A549 treated with dexamethasone at 1 μM for 4 hours (cell line): ENCODE measurements at places on chromosomes 4 and X. TPM values are rescaled to one million over a fixed set of nuclear protein-coding genes. Genes with fewer than 3 reads are reported as not detected.

The EDA gene
- total RNA-seq: 0.40 to 0.87 TPM (median 0.54 TPM) in 5 replicates

The SOWAHD gene
- total RNA-seq: 0.06 TPM in 3 of 5 replicates, not detected in the others

The RBM41 gene
- 8.2 to 10.7 TPM (median 10.0 TPM) in 5 replicates for total RNA-seq

The KLHL5 gene
- 45.4 to 61.2 TPM (median 57.9 TPM) in 5 replicates for total RNA-seq

The PHKA1 gene
- 23.5 to 33.3 TPM (median 30.8 TPM) in 5 replicates for total RNA-seq

The FAM241A gene
- 0.74 to 1.0 TPM (median 0.86 TPM) in 5 replicates for total RNA-seq

The MAGEA9 gene
- total RNA-seq: not detected in 5 replicates

The XAGE2 gene
- total RNA-seq: not detected in 5 replicates

The ENAM gene
- total RNA-seq: not detected in 5 replicates

The SUV39H1 gene
- 20.5 to 25.3 TPM (median 24.6 TPM) in 5 replicates for total RNA-seq

The CSAG1 gene
- total RNA-seq: 0.16 to 0.53 TPM (median 0.28 TPM) in 5 replicates

The CDKL2 gene
- total RNA-seq: 0.56 to 1.3 TPM (median 0.78 TPM) in 5 replicates

The MID2 gene
- 6.8 to 11.1 TPM (median 9.5 TPM) in 5 replicates for total RNA-seq

The MND1 gene
- 11.5 to 18.7 TPM (median 14.8 TPM) in 5 replicates for total RNA-seq

The PWWP3B gene
- not detected in 5 replicates for total RNA-seq

The DUX4 gene
- not detected in 5 replicates for total RNA-seq

The HCFC1 gene
- total RNA-seq: 26.9 to 48.8 TPM (median 47.9 TPM) in 5 replicates

The KLF8 gene
- total RNA-seq: 0.02 to 0.04 TPM (median 0.03 TPM) in 3 of 5 replicates, not detected in the others
